ENCODE measurements at places on chromosomes 1 and 21.
A peak's percentile ranks its signal among the peaks of the same experiment; 100 is the strongest.

GRCh38 chr1:237154157-237154556 is 112.2 kb downstream of the RYR2 start:
- DNase-seq: no peak

GRCh38 chr21:35275776-35276175 is 226.7 kb upstream of the RUNX1 start:
- no peak for DNase-seq

DNA sequence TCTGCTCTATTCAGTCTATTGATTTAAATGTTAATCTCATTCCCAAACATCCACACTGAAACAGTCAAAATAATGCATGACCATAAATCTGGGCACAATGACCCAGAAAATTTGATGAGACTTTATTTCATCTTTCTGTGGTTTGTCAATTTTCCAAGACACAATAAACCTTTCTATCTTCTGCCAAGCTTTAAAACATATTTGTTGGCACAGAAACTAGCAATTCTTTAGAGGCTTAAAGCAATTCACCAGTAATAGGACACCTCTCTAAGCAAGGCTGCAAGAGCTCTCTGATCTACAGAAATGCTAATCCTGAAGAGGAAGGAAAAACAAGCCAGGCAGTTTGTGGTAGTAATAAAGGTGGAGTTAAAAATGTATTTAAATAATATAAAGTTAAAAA is 113.7 kb downstream of the FCRL5 start:
- DNase-seq: no peak

DNA sequence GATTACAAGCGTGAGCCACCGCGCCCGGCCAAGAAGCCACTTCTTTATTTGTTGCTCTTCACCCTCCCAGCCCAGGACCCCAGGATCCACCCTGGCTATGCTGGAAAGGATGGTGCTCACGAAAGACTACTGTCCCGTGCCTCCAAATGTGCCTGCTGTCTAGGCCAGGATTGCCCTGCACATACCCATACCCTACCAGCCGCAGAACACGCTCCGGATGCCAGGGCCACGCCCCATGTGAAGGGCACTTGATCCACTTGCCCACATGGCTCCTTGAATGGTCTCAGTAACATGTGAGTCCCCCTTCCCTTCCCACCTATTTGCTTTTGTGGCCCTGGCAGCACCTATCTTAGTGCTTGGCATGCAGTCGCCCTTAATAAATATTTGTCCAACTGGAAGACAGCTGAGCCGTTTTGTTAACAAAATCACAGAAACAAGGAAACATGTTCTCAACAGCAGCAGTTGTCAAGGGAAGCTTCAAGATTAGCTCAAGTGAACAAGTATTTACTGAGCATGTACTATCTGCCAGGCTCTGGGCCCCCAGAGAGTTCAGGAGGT is 13.8 kb upstream of the UBXN10 start:
- DNase-seq: no peak

DNA sequence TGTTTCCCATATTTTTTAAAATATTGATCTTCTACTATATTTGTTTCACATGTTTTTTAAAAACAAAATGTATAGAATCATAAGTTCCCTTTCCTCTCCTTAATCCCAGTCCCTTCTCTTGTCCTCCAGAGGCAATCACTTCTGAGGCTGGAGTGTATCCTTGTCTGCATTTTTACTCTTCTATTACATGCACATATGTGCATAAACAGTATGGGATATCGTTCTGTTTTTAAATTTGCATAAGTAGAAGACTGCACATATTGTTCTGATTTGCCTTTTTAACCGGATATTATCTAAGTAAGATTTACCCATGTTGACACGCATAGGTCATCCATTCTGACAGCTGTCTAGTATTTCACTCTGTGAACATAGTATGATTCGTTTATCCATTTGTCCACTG is 142.0 kb downstream of the TRABD2B start:
- DNase-seq: no peak

DNA sequence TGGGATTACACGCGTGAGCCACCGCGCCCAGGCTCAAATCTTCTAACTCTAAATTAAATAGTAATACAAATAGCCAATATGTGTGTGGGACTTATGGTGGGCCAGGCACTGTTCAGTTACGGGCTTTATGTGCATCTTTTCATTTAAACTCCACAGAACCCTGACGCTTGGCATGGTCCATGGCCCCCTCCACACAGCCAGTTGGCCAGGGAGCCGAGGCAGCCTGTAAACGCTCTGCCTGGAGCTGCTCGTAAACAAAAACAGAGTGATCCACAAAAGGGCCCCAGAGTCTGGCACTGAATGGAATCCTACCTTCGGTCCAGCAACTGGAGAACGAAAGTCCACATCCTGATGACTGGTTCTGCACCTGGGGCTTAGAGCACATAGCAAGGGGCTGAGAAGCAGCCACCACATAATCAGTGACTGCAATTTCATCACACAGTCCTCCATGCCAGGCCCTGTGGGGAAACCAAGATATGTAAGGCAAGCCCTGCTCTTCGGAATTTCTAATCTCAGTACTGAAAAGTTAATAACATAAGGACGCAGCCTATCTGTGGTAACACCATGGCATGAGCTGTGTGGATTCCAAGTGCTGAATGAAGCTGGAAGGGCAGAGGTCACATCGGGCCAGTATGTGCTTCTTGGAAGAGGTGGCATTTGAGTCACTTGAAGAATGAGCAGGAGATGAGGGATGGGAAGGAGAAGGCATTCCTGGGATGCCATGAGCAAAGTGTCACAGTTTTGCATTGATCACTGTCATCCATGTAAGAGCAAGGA is 13.5 kb upstream of the ADAMTSL4 start:
- peak; percentile 99 for DNase-seq

DNA sequence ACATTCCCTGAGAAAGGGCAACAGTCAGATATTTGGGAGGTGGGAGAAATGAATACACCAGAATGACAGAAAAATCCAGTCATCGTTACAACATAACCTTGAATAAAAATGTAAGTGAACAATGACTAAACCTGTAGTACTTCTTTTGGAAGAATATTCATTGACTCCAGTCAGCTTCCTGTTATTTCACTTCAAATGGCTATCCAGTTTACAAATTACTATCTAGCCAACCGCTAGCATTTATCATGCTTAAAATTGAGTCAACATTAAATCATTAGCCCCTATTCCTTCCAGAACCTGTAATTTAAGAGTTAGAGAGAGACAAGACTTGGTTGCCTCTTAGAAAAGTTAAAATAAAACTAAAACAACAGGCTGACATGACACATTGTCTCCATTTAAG is 33.6 kb downstream of the WLS start:
- DNase-seq: no peak
